ENCODE measurements at places on chromosomes 3 and 15. TPM values are rescaled to one million over a fixed set of nuclear protein-coding genes. Genes with fewer than 3 reads are reported as not detected.

The CNTN6 gene
- polyA plus RNA-seq = not detected

DNA sequence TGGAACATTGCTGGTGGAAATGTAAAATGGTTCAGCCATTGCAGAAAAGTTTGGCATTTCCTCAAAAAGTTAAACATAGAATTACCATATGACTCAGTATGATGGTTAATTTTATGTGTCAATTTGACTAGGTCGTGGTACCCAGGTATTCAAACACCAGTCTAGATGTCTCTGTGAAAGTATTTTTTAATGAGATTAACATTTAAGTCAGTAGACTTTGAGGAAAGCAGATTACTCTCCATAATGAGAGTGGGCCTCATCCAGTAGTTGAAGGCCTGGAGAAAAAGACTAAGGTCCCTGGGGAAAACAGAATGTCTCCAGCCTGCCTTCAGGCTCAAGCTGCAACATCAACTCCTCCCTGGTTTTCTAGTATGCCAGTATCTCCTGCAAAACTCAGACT lies 42.3 kb upstream of the TMEM87A start:
- no peak for DNase-seq

The RPP25 gene
- polyA plus RNA-seq = 1.3 TPM

DNA sequence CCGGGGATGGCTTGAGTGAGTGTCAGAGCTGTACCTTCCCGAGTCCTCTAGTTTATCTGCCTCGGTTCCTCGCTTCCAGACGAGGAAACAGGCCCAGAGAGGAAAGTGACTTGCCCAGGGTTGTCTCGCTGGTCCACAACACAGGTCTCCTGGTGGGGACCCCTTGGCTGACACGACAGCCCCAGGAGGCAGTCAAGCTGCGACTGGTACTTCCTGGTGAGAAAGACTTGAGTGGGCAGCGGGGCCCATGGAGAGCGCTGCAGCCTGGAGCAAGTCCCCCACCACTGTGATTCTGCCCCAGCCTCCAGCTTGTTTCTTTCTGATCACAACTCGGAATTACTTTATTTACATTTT lies 600 bp upstream of the CHRNA5 start:
- no peak for DNase-seq

The TMEM207 gene
- not detected for polyA plus RNA-seq

DNA sequence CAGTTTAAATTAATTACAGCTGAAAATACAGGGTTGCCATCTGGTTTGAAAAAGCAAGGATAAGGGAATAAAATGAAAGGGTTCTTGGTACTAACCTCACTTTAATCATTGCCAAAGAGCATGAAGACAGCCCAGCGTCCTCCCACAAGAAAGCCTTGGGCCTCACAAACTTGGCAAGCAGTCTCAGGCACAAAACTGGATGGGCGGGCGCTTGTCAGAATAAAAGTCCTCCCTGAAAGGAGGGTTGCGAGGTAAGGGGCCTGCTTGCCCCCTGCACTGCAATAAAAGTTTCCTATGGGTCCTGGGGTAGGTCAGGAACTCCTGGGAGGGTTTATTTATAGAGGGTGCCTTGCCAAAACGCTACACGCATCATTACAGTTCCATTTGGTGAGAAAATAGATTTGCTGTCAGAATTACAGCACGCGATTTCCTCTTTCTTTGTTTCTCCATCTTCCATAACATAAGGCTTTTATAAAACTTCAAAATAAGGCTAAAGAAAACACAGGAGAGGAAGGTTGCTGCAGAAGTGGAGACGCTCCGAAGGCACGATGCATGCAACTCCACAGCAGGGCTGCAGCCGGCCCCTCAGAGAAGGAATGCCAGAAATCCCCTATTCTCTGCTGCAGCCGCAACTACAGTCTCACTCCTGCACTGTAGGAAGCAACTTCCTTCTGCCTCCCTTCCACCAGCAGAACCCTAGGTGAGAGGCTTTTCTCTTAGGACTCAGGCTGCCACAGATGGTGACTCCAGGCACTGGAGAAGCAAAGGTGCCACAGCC lies 61.3 kb downstream of the VGLL4 start:
- DNase-seq = peak; percentile 76

DNA sequence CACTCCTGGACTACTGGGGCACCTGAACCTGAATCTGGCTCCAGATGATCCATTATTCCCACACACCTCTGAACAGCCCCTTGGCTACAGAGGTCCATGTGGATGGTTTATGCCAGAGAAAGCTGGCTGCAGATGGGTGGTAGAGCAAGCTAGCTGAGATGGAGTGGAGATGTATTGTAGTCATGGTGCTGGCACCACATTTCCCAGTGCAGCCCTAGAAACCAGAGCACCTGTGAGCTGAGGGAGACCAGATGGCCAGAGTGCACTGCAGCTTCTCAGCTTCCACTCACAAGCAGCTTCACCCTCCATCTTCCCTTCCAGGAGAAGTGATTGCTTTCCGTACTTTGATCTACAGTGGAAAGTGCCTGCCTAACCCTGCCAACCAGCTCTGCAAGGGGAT lies 29.9 kb downstream of the RBP1 start:
- DNase-seq = no peak

- no peak for DNase-seq
Measured at GRCh38 chr3:43038010-43038409, 58.9 kb downstream of the GASK1A start.

DNA sequence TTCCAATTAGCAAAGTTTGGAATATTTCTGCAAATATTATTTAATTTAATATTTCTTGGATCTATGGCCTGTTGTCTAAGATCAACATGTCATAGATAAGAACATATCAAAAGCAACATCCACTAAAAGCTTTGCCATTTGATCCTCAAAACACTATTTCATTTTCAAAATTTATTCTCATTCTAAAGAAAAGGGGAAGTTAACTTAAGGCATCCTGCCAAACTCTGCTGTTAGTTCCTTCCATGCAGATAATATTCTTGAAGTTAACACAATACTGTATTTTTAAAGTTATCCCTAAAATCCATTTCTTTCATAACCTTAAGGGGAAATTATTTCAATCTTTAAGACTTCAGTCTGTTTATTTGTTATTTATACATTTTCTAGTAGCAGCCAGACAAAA lies 28.2 kb upstream of the GBE1 start:
- DNase-seq = no peak

The CCDC80 gene
- polyA plus RNA-seq = 199 TPM

DNA sequence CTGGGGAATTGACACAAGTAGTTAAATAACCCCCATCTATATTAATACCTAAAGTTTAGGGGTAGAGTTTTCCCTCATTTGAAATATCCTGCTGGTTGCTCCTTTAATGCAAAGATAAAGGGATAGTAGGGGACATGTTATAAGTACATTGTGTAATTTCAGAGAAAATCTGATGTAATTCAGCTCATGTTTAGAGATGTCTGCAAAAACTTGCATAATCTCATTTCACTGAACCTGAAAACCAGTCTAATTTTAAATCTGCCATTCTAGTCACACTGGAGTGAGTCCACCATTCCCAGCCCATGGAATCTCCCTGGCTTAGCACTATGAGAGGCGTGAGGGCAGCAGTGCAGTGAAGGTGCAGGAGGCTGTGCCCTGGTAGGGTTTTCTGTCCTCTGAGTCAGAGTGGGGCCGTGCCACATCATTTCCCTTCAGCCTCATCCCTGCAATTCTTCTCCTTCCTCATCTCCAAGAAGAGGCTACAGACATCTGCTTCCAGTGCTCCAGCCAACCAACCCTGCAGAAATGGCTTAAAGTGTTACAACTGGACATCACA lies 246.3 kb upstream of the UMPS start:
- no peak for DNase-seq

The MED12L gene
- polyA plus RNA-seq = 0.06 TPM

The TMEM108 gene
- polyA plus RNA-seq = 0.06 TPM

DNA sequence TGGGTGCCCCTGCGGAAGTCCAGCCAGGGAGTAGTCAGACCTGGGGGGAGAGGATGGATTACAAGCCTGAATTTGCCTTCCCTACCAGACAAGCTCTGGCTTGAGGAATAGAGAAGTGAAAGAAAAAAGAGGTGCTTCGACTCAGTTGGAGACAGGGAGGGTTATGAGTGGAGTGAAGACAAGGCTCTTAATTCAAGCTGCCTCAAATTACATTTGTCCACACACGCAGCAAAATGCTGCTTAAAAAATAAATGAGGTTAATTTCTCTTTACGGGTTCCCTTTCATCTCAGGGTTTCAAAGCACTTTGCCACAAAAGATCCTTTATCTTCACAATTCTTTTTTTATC lies 49.0 kb upstream of the SLC4A7 start:
- DNase-seq = no peak

The PRR20G gene
- polyA plus RNA-seq = not detected

- no peak for DNase-seq
Measured at GRCh38 chr15:101433396-101433795, 56.1 kb downstream of the PCSK6 start.

The TRH gene
- not detected for polyA plus RNA-seq
